ENCODE measurements at places on chromosomes 11 and 22. TPM values are rescaled to one million over a fixed set of nuclear protein-coding genes. Genes with fewer than 3 reads are reported as not detected.

The OOSP4B gene
- not detected for total RNA-seq

GRCh38 chr11:70732881-70733196, 334.5 kb downstream of the CTTN start:
- no peaks in the 10 kb centered on the region for H3K27me3 ChIP-seq
- H3K27ac ChIP-seq: no peak overlapping the region
- H3K36me3 ChIP-seq: no peaks in the 10 kb centered on the region

DNA sequence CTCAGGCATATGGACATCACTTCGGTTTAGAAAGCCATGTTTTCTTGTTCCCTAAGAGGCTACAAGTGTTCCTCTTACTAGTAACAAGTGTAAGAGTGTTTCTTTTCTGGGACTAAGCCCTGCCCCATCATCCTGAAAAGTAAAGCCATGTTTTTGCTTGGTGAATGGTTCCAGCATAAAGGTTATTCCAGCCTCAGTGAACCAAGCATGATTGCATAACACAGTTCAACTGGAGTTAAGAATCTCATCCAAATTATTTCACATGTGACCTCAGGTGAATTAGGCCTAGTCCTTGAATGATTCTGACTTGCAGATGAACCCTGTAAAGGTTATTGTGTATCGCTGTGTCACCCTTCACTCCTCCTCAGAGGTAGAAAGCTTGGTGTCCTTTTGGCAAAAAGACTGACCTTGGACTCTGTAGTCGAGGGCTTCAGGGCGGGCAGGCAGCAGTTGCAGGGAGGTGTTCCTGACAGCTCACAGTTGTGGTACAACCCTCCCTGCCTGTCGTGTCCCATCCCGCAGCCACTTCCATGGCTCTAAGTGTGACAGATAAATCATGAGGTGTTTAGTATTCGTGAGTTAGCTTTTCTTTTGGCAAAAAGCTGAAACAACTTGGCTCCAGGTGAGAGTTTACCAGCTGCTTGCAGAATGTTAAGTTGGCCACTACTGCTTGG, 321.8 kb downstream of the CADM1 start:
- no peak overlapping the region for H3K4me3 ChIP-seq
- no peaks in the 10 kb centered on the region for H3K27me3 ChIP-seq
- no peaks in the 10 kb centered on the region for H3K4me1 ChIP-seq
- DNase-seq: no peak
- H3K36me3 ChIP-seq: no peaks in the 10 kb centered on the region

DNA sequence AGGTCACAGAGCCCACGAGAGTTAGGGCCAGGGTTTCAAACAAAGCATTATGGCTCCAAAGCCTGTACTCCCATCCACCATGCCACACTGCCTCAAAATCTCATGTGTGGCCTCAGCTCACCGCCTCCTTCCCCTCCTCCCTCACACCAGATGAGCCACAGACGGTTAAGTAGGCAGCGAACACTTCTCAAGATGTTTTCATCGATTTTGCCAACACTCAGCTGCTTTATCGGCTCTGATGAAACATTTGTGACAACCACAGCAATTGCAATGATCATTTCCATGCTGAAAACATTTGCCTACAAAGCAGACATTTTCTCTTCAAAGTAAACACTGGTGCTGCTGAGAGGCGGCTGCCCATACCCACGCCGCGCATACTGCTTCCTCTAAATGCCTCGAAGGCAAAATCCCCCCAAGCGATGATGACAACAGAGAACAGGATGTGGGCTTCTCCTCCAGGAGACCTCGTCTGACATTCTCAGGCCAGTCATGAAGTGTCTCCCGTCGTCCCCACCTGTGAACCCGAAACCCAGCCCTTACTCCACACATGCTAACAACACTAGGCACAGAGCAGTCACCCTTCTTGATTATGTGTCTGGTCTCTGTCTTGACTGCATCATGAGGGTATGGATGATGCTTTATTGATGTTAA, 599.2 kb downstream of the SOX6 start:
- no peak overlapping the region for H3K4me3 ChIP-seq
- H3K27ac ChIP-seq: no peak overlapping the region
- H3K27me3 ChIP-seq: no peaks in the 10 kb centered on the region
- H3K36me3 ChIP-seq: no peaks in the 10 kb centered on the region

DNA sequence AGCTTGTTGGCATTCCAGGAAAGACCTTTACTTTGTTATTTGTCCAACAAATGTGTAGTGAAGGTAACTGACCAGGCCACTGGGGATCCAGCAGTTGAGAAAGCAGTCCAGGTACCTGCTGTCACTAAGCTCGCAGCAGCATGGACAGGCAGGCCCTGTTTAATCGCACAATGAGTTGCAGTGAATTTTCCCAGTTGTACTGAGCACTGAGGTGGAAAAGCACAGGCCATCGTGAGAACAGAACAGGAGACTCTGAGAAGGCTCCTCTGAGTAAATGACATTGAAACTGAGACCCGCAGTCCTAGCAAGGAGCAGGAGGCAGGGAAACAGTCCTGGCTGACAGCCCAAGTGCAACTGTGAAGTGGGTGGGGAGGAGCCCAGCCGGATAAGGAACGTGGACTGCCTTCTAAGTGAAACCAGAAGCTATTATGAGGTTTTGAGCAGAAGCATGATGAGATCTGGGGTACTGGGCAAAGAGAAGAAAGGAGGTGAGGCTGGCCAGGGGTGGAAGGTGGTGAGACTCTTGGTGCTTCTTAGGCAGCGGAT, 39.8 kb upstream of the CDON start:
- H3K4me3 ChIP-seq: no peak overlapping the region
- no peak for DNase-seq
- H3K27ac ChIP-seq: no peak overlapping the region
- no peaks in the 10 kb centered on the region for H3K36me3 ChIP-seq
- no peaks in the 10 kb centered on the region for H3K27me3 ChIP-seq
- H3K4me1 ChIP-seq: peaks cover 4% of the 10 kb centered on the region

DNA sequence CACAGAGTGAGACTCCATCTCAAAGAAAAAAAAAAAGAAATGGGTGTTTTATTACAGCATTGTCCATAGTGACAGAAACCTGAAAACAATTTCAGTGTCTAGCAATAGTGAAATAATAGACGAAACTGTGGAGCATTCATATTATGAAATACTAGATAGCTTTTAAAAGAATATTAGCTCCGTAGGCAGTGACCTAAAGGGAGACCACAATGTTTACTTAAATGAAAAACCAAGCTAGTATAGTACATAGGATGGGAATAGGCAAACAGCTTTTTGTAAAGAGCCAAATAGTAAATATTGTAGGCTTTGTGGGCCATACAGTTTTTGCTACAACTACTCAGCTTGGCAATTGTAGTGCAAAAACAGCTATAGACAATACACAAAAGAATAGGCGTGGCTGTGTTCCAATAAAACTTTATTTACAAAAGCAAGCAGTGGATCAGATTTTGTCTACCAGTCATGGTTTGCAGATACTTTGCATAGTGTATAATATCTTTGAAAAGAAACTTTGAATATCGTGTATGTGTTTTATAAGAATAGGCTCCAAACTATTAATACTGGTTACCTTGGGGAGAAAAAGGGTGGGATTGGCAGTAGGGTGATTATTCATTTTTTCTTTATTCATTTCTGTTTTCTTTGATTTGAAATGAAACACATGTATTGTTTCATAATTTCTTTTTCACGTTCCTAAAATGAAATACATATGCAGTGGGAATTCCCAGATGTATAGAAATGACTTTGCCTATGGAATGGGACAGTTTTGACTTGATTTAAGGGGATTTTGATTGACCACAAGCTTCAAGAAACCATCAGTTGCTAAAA, 50.7 kb downstream of the PRR5L start:
- DNase-seq: no peak
- H3K27me3 ChIP-seq: no peaks in the 10 kb centered on the region
- no peaks in the 10 kb centered on the region for H3K36me3 ChIP-seq
- H3K27ac ChIP-seq: no peak overlapping the region

GRCh38 chr11:128500493-128500892, 86.9 kb downstream of the ETS1 start:
- no peak overlapping the region for H3K4me3 ChIP-seq
- no peaks in the 10 kb centered on the region for H3K36me3 ChIP-seq
- peaks cover 91% of the 10 kb centered on the region for H3K4me1 ChIP-seq
- H3K27me3 ChIP-seq: no peaks in the 10 kb centered on the region

The RASL10A gene
- 3.4 TPM for total RNA-seq

The PHF21B gene
- 2.1 TPM for total RNA-seq

- H3K4me3 ChIP-seq: no peak overlapping the region
- H3K27ac ChIP-seq: no peak overlapping the region
- no peaks in the 10 kb centered on the region for H3K27me3 ChIP-seq
- no peaks in the 10 kb centered on the region for H3K4me1 ChIP-seq
- no peaks in the 10 kb centered on the region for H3K36me3 ChIP-seq
- DNase-seq: no peak
Observed at GRCh38 chr22:33717694-33718396, 202.4 kb downstream of the LARGE1 start.

DNA sequence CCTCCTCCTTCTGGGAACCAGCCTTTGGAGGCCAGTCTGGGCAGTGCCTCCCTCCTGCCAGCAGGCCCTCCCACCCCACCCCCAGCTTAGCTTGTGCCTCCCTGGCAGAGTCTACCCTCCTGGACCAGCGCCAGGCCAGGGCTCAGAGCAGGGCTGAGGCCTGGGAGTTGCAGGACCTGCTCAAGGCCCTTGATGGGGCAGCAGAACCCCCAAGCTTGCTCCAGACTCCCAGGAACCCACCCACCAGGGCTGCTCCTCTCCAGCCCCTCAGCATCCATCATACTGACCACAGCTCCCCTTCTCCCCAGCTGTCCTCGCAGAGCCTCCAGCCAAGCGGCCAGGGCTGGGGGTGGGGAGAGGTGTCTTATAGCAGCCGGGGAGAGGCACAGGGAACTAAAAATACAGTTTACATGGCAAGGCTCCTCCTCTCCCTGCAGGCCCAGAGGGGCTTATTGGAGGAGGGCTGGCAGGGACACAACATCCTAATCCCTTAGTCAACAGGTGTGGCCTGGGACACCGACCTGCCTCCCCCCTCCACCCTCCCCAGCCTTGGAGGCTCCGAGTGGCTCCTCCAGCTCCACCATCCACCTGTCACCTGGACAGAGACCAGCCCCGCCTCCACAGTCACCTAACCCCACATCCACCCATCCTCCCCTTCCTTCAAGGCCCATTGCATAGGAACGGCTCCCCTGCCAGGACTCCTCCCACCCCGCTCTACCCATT, 5.2 kb upstream of the MB start:
- H3K27ac ChIP-seq: no peak overlapping the region
- H3K4me1 ChIP-seq: peaks cover 29% of the 10 kb centered on the region
- H3K4me3 ChIP-seq: no peak overlapping the region

GRCh38 chr11:1051356-1052132, 15.0 kb upstream of the MUC6 start:
- H3K4me1 ChIP-seq: no peaks in the 10 kb centered on the region
- H3K36me3 ChIP-seq: no peaks in the 10 kb centered on the region
- no peaks in the 10 kb centered on the region for H3K27me3 ChIP-seq
- no peak for DNase-seq
- H3K27ac ChIP-seq: no peak overlapping the region
- no peak overlapping the region for H3K4me3 ChIP-seq

GRCh38 chr11:62732830-62733229, 4.5 kb downstream of the TTC9C start:
- H3K27ac ChIP-seq: no peak overlapping the region
- no peak overlapping the region for H3K4me3 ChIP-seq
- no peaks in the 10 kb centered on the region for H3K27me3 ChIP-seq
- H3K36me3 ChIP-seq: peaks cover 22% of the 10 kb centered on the region
- DNase-seq: no peak

The RAG2 gene
- total RNA-seq: not detected

The SCN2B gene
- total RNA-seq: 0.07 TPM

The ARRB1 gene
- total RNA-seq: 27.1 TPM

The APLNR gene
- total RNA-seq: 4.3 TPM

The PRAME gene
- not detected for total RNA-seq

DNA sequence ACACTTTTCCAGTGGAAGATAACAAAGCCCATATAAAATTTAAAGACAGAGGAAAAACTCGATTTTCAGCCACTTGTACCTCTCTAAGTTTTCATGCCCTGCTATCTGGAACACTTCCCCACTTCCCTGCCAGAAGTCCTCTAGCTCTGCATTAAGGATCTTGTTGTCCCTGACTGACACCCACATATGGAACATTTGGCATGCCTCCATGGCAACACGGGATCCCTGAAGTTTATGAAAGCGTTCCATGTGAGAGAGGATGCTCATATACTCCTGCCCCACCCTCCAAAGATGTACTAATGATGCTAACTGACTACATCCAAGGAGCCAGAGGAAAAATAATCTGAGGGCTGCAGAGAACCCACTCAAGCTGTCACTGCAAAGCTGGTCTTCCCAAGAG, 8.8 kb upstream of the C11orf91 start:
- no peak for DNase-seq
- no peak overlapping the region for H3K27ac ChIP-seq
- peaks cover 40% of the 10 kb centered on the region for H3K36me3 ChIP-seq

DNA sequence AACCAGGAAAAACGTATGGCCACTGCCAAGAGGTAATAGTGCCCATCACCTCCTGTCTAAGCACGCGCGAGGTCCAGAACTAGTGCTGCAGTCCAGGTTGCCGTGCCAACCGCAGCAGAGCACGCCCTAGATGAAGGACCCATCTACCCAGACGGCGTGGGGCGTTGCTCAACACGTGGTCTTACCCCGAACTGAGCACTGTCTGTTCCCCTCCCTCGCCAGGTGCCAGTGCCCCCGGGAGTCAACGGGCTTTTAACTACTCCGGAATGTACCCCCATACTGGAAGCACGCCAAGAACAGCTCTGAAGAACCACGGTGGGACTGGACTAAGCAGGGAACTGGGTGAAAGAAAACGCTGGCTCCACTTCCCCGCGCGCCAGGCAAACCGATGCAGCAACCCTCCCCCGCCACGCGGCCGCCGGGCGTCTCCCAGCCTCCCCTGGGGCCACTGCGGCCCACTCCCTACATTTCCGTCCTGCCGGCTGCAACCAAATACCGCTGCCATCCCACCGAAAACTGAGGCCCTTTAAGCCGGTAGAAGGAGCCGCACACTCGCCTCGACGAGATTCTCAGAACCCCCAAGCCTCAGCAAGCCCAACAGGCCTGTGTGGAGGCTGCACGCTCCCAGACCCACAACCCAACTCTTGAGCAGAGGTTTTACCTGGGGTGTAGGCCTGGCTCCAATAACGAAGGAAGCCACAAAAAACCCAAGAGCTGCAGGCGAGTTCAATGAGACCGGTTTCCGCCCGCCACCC, at the start of gene HSPA8:
HSPA8 (minus strand) TSS at position 734 of the 755 bp plus-strand sequence. CDS start 812 bp downstream, outside the sequence.
- peak within 1 kb of the TSS; percentile 100 for H3K27ac ChIP-seq
- peak; percentile 40 for DNase-seq
- H3K36me3 ChIP-seq: peaks cover 38% of the 10 kb centered on the region
- no peaks in the 10 kb centered on the region for H3K27me3 ChIP-seq
- peaks cover 36% of the 10 kb centered on the region for H3K4me1 ChIP-seq
- H3K4me3 ChIP-seq: peak within 1 kb of the TSS; percentile 76

- H3K36me3 ChIP-seq: no peaks in the 10 kb centered on the region
- no peak overlapping the region for H3K4me3 ChIP-seq
- peak overlapping the region; percentile 70 for H3K27ac ChIP-seq
- DNase-seq: no peak
- H3K4me1 ChIP-seq: peaks cover 8% of the 10 kb centered on the region
Observed at GRCh38 chr11:33227578-33228261, 29.5 kb upstream of the HIPK3 start.

The SHANK3 gene
- total RNA-seq: 14.3 TPM

DNA sequence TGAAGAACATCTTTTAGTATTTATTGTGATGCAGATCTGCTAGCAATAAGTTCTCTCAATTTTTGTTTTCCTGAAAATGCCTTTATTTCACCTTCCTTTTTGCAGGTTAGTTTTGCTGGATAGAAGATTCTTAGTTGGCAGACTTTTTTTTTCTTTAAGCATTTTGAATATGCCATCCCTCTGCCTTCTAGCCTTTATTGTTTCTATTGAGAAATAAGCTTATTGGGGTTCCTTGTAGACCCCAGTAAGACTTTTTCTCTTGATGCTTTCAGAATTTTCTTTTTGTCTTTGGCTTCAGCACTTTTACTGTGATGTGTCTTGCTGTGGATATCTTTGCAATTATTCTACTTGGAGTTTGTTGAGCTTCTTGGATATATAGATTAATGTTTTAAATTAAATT, 160.6 kb downstream of the PGR start:
- H3K4me1 ChIP-seq: peaks cover 5% of the 10 kb centered on the region
- no peak for DNase-seq
- no peak overlapping the region for H3K4me3 ChIP-seq
